ENCODE measurements at places on chromosomes 16 and 17.

DNA sequence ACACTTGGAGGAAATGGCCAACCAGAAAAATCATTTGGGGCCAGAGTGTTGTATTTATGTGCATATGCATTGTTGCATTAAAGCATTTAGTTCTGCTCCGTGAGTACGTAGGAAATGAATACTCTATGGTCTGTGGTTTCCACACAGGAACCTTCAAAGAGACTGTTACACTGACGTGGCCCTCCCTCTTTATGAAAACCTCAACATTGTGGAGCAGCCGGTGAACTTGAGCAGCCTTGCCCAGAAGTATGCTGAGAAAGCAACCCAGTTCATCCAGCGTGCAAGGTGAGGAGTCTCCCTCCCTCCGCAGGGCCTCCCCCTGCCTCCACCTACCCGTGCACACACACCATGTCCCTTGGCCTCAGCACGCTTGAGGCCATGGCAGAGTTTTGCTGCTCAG lies 65.2 kb downstream of the ARSG start:
- no peak for DNase-seq

DNA sequence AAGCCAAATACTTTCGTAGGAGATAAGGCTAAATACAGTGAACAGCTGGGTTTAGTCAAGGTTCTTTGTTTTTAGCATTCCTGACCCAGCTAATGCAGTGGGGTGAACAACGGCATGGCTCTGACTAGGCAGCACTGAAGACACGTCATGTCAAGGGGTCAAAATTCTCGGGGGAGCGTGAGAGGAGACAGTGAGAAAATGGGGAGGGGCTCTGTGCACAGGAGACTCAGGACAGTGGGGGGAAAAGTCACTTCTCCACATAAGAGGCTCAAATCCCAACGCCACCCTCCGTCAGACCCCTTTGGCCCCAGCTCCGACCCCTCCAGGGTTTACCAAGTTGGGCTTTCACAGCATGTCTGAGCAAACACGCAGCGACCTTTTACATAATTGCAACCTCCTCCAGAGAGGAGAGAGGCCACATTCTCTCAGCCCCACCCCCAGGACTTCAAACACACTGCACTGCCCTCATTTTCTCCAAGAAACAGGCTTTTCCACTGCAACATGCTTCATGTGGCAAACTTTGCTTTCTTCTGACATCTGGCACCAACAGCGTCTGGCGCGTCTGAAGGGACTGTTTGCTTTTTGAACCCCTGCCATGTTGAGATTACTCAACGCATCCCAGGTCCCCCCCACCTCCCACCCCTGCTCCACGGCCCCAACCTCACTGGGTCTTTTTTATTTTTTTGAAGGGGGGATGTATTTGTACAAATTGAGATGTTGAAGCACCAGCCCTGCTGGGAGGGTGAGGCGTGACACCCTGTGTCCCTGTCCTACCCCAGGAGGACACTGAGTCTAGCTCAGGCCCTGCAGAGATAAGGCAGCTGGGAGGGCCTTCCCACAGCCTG lies 30.0 kb downstream of the AXIN2 start:
- no peak for DNase-seq

DNA sequence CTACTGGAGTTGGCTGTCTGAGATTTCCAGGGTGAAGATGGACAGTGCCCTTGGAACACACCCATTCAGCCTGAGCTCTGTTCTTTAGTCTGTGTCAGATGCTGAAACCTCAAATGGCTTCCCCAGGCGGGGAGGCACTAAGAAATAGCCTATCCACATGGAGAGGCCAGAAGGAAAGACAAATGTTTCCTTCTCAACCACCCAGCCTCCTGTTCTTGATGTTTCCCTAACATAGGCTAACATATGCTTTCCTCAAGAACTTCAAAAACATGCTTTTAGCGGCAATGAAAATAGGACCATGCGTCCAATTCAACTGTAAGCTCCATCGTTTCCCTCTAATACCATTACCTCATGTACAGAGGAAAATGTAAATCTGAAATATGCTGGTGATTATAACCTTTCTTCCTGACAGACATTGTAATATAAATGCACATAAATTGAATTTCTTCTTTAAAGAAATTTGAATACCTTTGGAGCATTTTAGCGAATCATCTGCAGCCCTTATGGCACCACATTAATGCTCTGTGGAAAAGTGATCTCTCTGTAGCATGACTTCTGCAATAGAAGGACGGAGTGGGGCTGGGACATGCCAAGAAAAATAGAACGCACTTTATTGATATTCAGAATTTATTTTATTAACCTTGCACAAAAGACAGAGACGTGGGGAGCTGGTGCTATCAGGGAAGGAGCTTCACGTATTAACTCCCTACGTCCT lies 60.1 kb downstream of the IRX3 start:
- DNase-seq: no peak

DNA sequence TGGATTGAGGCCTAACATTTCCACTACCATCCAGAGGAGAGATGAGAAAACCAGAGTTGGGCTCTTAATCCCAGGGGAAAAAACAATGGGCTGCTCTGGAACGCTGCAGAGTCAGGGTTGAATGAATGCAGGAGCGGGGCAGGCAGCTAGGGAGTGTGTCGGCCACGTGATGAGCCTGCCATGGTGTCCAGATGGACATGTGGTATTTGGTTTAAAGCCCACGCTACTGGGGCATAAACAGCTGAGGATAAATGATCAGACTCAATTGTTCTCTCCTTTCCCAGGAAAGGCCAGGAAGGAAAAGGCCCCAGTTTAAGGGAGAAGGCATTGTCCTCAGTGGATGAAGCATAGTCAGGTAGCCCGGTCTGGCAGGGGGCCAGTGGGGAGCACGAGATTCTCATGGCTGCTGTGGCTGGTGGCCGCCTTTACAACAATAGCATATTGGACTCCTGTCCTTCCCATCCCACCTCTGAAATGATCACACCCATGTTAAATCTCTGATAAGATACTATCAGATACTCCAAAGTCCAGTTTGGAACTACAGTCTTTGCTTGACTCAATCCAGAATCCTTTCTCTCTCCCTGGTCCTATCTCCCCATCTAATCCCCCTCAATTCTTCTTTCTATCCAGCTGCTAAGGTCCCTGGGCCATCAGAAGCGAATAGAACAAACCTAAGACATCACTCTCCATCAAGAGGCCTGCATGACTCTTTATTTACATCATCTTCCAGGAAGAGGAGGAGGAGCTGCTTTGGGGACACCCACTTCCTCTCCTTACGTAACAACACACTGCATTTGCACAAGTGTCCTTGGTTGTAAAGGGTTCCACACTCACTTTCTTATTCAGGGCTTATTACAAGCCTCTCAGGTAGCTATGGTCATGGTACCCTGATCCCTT lies 20.4 kb downstream of the CA4 start:
- DNase-seq: no peak

GRCh38 chr16:65895906-65896305 lies 470.6 kb upstream of the CDH5 start:
- no peak for DNase-seq

DNA sequence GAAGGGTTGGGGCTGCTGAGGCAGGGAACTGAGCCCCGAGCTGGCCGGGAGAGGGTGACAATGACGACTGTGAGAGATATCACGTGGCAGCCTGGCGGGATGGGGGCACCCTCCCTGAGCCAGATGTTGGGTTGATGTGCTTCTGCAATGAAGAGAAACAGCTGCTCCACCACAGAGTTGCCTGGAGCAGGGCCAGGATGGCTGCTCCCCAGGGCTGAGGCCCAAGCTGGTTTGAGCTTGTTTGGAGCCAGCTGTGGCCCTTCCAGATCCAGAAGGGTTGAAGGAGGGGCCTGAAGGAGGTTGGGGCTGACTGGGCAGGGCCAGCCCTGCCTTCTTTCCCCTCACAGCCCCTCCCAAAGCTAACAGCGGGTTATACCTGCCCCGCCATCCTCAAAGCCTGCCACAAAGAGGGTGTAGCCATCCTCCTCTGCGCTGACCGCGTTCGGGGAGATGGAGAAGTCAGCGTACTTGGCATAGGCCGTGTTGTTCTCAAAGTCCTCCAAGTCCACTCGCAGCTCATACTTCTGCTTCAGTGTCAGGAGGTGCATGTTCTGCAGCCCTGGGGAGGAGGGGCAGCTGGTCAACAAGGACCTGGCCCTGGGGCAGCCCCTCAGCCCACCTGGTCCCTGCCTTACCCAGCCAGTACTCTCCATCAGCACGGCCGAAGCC lies 2.1 kb downstream of the MFAP4 start:
- peak; percentile 90 for DNase-seq

DNA sequence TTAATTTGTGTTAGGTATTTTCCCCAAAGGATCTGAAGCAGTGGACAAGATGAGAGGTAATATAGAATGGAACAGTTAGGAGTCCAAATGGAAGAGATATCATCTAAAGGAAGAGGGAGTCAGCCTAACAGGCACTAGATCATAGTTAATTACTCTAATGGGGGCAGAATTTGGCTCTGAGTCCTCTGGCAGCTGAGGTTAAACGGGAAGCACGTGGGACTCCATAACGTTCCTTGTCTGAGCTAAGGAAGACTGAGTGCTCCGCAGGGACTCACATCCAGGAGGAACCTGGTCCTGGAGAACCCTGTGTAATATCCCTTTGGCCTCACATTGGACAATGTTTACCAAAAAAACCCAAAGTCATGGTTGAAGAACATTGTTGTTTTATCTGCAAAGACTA lies 46.6 kb upstream of the TEX2 start:
- no peak for DNase-seq

DNA sequence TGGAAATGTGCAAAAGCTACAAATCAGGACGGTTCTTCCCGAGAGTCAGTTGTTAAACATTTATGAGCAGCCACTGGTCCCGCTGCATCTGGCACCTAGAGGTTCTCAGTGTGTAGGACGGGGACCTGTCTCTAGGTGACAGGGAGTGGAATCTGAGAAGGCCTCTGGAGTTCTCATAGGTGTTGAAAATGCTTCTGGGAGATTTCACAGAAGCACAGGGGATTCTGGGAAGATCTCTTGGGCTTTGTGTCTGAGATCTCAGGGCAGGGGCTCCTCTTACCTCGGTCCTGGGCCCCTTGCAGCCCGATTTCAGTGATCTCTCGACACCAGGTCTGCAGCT lies 8.9 kb downstream of the ALOX15 start:
- no peak for DNase-seq

- no peak for DNase-seq
Measured at GRCh38 chr16:22257440-22257839, 39.8 kb upstream of the POLR3E start.

- no peak for DNase-seq
Measured at GRCh38 chr16:84271866-84272265, 22.8 kb upstream of the WFDC1 start.

DNA sequence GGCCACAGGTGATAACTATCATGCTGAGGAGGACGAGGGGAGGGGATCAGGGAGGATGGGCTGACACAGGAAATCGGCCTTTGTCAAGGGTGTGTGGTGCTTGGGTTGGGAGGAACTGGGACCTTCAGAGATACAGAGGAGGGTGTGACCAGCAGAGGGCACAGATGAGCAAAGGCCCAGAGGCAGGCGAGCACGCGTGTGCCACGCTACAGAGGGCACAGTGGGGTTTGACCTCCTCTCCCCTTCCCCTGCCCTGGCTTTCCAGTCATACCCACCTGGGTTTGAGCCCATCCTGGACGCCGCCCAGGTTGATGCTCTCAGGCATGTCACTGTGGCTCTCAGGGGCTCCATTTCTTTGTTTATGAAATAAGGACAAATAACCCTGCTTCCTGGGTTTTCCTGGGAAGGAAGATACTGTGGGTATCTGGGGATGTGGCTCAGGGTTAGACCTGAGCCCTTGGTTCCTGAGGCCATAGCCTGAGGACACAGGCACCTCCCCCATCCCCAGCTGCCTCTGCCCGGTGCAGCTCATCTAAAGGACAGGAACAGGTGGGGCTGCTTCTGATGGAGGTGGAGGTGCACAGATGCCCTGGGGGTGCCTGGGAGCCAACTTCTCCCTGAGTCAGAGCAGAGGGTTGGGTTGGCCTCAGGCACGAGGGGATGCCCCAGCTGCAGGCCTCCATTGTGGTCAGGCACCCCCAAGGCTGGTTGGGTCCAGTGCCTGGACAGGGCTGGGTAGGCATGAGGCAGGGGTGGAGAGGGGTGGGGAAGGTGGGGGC lies 51.8 kb downstream of the BEAN1 start:
- peak; percentile 28 for DNase-seq

- DNase-seq: no peak
Measured at GRCh38 chr16:66154801-66155200, 211.7 kb upstream of the CDH5 start.

DNA sequence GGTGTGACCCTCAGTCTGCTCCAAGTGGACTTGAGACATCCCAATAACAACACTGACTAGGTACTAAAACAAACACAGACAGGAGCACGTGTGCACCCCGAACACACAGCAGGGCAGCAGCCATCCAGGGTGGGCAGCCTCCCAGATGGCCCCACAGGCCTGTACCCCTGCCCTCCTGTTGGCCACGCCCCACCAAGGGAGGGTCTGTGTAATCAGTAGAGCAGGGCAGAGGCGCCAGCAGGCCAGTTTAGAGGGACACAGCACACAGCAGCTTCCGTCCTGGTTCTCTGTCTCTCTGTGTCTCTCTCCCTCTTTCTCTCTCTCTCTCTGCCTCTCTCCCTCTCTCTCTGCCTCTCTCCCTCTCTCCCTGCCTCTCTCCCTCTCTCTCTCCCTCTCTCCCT lies 21.4 kb downstream of the ACTG1 start:
- no peak for DNase-seq

DNA sequence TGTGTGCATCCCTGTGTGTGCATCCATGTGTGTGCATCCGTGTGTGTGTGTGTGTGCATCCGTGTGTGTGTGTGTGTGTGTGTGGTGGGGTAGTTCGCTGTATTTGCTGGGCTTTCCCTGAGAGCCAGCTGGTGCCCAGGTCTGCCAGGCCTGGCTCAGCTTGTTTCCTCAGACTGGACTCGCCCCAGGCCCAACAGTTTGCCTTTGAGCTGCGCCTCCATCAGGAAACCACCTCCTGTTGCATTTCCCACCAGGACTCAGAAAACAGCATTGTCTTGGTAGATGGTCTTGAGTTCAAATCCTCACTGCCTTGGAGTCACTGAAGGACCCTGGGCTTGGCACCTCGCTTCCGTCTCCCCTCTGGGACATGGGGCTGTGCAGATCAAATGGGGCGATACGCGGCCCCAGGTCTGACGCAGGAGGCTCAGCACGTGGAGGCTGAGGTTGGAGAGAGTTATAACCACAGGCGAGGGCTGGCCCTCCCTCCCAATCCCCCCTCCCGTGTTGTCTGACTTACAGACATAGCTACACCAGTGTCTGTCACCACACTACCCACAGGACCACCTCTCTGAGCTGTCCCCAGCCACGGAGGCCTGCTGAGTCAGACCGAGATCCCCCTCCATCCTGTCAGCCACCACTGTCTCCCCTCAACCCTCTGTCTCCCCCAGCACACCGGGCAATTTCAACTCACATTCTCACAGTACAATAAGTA lies 4.7 kb downstream of the ITGAE start:
- no peak for DNase-seq

DNA sequence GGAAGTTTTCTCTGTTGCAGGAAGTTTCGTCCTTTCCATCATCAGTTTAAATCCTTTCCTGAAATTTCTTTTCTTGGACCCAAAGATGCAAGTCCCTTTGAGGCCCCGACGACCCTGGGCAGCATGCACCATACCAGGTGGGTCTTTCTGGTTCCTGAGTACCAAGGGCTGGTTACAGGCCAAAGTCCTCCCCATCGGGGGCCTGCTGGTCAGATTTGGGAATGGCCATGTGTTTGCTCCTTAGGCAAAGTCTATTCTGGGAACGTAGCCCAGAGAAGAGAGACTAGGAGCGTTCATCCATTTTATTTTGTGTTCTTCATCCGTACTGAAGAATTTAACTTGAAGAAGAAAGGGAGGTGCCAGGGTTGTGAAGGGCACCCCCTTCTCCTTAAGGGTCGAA lies 17.5 kb upstream of the ADAM11 start:
- no peak for DNase-seq

All from putamen (tissue), 1 donor.